ENCODE measurements at places on chromosomes 2 and 18. TPM values are rescaled to one million over a fixed set of nuclear protein-coding genes. Genes with fewer than 3 reads are reported as not detected.

Gene PSMA8
- total RNA-seq = not detected

Gene GULP1
- total RNA-seq = 46.8 TPM

Gene CYP26B1
- total RNA-seq = 0.52 TPM

Gene UPP2
- total RNA-seq = not detected

Gene MSH2
- 13.7 TPM for total RNA-seq

Gene CTIF
- total RNA-seq = 18.4 TPM

Gene BZW1
- 271 TPM for total RNA-seq

Gene DSC2
- 0.09 TPM for total RNA-seq
